Panc1 (cell line): ENCODE measurements at places on chromosomes 5 and 9.

DNA sequence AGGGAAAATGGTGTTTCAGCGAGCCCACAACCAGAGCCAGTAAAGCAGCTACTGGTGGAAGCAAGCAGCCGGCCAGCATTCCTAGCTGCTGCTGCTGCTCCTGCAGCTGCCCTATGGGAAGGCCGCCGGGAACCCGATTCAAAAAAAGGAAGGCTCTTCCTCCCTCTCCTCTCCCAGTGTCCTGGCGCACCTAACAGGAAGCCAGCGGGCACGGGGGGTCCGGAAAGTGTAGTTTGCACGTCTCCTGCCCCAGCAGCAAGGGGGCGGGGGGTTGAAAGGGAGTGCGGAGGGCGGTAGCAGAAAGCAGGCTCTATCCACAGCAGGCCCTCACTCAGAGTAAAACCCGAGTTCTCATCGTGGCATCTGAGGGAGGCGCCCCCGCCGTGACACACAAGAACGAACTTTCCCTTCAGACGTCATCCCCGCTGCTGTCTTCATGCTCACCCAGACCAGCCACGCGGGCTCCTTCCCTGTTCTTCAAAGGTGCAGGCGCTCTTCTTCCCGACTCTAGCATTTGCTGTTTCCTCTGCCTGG is 16.5 kb downstream of the GRXCR2 start:
- no peak for DNase-seq

- no peak for DNase-seq
These were observed 723 bp downstream of the SNX18 start for GRCh38 chr5:54518146-54518817.

DNA sequence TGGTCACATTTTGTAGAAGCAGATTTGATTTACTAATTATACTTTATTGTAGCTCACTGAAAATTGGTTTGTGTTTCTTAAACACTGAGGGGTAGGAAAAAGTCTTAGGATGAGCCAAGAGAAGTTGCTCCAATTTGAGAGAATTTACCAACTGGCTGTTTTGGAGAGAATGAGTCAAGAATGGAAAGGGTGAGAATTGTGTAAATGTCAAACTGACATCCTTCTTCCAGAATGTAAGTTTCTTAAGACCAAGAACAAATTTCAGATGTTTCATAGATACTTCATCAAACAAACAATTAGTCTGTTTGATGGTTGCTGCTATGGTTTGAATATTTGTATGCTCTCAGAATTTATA is 106.2 kb upstream of the TXNDC8 start:
- no peak for DNase-seq

DNA sequence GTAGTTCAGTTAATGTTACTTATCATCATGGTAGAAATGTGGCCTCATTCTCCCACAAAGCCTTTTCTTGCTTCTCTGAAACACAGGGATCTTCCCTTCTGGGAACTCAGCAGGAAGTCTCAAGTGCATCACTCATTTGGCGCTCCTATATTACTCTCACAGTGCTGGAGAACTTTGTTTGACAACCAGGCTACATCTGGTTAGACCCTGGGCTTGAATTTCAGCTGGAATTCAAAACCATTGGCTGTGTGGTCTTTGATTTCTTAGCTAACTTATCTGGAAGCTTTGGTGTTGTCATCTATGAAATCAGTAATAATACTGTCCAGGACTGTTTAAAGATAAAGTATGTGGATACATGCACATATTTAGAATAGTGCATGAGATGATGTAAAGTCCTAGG is 1777.1 kb downstream of the MAT2B start:
- no peak for DNase-seq

- DNase-seq = no peak
These were observed 41.7 kb upstream of the HTR1A start for GRCh38 chr5:64003966-64004365.

DNA sequence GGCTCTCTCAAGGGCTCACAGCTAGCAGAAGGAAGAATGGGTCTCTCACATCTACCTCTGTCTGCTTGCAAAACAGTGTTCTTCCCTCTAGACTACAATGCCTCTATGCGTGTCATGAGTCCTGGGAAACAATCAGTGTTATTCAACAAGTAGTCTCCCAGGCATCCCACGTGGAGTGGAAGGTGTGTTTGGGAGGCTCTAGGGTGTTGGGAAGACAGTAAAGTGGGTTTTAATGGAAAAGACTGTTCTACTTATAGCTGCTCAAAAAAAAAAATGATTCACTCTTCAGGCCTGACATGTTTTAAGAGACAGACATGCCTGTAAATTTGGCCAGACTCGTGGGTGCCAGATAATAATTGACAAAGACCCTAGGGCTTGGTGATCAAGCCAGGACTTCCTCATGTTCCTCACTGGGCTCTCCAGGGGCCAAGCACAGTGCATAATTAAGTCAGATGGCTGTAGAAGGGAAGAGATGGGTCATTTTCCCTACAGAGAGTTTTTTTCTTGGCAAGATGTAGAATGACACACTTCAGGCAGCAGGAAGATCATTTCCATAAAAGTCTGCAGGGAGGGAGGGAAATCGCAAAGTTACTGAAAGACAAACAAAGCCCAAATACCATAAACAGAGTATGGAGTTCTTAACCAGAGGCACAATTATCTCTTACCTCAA is 246.4 kb downstream of the ACTL7B start:
- DNase-seq = no peak

DNA sequence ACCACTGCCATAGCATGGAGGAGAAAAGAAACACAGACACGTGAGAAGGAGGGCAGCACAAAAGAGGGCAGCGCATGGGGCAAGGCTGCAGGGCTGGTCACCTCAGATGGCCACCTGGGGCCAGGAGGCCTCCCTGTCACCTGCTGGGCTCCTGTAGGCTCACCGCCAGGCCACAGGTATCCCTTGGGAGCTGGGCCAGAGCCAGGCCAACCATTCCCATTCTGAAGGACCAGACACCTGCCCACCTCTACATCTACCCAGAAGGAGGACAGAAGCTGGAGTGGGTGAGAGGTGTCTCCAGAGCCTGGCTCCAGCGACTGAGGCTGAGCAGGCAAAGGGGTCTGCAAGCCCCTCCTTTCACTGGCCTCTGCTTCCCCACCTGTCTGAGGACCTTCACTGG is 103.1 kb downstream of the PAX5 start:
- DNase-seq = no peak

DNA sequence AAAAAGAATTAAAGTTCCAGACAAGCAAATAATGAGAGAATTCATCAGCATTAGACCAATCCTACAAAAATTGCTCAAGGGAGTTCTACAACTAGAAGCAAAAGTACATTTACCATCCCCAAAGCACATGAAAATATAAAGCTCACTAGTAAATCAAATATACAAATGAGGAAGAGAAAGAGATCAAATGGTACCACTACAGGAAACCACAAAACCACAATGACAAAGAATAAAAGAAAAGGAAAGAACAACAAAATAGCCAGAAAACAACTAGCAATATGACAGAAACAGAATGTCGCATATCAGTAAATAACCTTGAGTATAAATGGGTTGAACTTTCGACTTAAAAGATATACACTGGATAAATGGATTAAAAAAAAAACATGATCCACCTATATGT is 739.0 kb downstream of the DTWD2 start:
- no peak for DNase-seq

DNA sequence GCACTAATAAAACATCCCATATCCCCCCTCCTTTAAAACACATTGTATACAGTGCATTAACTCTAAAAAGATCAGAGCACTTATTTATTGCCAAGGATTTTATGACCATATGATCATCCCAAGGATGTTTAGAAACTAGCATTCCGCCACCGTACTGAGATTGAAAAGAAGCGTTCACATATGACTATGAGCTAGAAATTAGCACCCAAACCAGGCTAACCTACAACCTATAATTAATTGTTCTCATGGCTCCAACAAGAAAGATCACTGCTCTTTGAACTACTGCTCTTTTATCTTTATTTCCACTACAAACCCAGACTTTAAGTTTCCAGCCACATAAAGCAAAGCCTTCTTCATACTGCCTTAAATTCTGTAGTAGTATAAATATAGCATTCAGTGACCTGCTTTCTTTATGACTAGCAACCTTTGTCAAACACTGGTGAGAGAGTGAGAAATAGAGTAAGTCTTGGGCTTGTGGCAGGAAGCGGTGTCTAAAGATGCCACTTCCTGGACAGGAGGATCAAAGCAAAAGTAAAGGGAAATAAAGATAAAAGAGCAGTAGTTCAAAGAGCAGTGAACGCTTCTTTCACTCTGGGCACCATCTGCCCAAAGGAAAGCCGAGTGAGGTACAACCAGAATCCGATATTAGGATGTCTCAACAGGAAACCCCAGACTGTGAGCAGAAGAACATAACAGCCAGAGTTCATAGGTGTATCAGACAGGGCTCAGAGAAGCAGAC is 151.1 kb upstream of the ERCC6L2 start:
- no peak for DNase-seq

DNA sequence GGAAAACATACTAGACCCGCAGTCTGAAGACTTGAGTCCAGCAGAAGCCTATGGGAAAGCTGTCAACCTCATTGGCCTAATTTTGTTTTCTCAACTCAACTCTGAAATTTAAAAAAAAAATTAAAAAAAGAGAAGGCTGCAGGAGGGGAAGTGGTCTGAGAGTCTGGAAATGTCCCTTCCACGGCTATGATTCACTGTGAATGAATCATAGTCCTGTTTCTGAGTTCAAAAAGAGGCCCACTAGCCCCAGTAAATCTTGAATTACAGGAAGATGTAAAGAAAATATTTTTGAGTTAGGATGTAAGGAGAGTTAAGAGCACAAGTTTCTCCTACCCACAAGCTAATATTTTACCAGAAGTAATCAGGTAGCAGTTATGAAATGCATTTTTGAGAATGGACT is 565.5 kb upstream of the DMAC1 start:
- DNase-seq = no peak

DNA sequence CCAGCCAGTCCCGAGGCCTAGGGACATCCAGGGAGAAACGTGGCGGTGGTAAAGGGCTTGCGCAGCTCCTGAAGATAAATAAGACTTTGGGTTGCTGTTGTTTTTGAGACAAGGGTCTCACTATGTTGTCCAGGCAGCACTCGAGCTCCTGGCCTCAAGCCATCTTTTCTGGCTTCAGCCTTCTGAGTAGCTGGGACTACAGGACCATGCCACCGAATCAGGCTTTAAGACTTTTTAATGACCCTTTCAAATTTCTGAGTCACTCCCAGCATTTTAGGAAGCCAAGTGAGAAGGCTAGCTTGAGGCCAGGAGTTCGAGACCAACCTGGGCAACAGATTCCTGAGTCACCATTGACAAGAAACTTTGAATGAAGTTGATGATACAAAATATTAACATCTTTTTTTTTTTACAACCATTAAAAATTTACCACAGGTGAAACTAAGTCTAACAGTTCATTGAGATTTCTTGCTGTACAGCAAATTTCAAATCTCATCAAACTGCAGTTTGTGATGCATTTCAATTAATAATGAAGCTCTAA is 817 bp upstream of the GNE start:
- no peak for DNase-seq

DNA sequence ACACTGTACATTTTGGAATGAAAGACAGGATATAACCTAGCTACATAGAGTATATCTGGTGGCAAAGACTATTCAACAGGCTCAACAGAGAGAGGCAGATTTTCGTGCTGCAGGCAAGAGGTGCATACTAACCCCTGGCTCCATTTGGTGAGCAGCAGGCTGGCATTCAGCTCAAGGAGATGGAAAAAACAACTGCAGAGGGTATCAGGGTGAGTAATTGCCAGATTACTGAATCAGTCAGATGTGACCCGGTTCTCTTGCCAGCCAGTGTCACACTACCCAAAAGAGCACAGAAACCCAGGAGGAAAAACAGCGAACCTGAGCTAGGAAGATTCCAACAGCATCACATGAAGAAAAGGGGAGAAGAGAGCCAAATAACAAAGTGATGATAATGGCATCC is 130.4 kb upstream of the PRLR start:
- no peak for DNase-seq

- no peak for DNase-seq
These were observed 168.2 kb downstream of the ARHGAP26 start for GRCh38 chr5:142938266-142938880.

- DNase-seq = no peak
These were observed 186.7 kb downstream of the MARCHF11 start for GRCh38 chr5:15992918-15993317.

DNA sequence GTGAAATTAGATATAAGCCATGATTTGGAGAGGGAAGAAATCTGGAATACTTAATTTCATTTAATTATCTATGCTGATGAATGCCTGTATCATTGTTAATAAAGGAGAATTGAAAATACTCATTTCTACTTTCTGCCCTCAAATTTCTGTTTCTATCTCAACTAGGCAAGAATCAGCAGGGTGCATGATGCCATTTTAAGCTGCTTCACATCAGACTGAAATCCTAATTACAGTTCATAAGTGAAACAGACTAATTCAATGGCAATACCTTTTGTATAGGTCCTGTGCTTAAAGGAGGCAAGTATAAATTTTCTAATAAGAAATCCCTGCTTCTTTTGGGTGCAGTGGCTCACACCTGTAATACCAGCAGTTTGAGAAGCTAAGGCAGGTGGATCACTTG is 22.3 kb upstream of the TAL2 start:
- no peak for DNase-seq

DNA sequence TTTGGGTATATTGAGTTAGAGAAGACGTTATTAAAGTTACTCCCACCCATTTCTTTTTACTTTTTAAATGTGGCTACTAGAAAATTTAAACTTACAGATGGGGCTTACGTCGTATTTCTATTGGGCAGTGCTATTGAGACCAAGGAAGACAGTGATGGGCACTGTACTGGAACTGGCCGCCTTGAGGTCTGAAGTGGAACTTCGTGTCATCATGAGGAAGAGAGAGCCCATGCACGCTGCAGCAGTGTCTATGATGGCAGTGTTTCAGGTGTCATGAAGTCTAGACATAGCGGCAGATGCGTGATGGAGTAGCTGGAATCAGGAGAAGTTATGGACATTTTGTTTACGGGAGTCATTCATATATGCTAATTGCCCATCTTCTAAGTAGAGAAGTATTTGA is 143.7 kb downstream of the LRRC70 start:
- no peak for DNase-seq

DNA sequence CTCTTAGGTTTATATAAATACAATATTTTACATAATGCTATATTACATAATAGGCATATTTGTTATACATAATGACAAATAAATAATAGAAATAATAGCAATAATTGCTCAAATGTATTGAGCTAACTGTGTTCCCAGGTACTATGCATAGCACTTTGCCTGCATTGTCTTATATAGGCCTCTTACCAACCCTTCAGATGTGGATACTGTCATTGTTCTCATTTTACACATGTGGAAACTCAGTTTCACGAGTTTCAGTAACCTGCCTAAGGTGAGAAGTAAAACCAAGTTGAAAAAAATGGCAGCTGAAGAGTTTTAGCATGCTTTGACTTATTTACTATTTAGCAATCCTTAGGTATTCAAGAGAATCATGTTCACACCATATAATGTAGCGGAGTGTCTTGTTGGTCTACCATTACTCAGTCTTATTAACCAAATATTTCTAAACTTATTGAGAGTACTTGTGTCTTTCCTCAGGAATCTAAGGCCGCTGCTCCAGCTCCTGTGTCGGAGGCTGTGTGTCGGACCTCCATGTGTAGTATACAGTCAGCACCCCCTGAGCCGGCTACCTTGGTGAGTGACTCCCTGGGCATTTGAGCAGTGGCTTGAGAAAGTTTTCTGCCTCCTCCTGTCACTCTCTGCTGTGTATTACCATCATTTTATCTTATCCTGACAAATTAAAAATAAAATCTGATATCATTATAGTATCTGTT is 57.5 kb downstream of the ERAP1 start:
- no peak for DNase-seq

GRCh38 chr9:93899609-93900435 is 55.3 kb downstream of the BARX1 start:
- DNase-seq = no peak

- DNase-seq = no peak
These were observed 310.2 kb downstream of the ARHGAP26 start for GRCh38 chr5:143080407-143080806.
